ENCODE measurements at places on chromosomes 5 and 9. TPM values are rescaled to one million over a fixed set of nuclear protein-coding genes. Genes with fewer than 3 reads are reported as not detected.

PCDHA1 gene
- not detected for total RNA-seq

PAPPA gene
- 4.4 TPM for total RNA-seq

PCDHGA8 gene
- 3.3 TPM for total RNA-seq

ERBIN gene
- total RNA-seq = 116 TPM

- DNase-seq = peak; percentile 65
Measured at GRCh38 chr5:68720884-68721610, 372.8 kb upstream of the SLC30A5 start.

DNA sequence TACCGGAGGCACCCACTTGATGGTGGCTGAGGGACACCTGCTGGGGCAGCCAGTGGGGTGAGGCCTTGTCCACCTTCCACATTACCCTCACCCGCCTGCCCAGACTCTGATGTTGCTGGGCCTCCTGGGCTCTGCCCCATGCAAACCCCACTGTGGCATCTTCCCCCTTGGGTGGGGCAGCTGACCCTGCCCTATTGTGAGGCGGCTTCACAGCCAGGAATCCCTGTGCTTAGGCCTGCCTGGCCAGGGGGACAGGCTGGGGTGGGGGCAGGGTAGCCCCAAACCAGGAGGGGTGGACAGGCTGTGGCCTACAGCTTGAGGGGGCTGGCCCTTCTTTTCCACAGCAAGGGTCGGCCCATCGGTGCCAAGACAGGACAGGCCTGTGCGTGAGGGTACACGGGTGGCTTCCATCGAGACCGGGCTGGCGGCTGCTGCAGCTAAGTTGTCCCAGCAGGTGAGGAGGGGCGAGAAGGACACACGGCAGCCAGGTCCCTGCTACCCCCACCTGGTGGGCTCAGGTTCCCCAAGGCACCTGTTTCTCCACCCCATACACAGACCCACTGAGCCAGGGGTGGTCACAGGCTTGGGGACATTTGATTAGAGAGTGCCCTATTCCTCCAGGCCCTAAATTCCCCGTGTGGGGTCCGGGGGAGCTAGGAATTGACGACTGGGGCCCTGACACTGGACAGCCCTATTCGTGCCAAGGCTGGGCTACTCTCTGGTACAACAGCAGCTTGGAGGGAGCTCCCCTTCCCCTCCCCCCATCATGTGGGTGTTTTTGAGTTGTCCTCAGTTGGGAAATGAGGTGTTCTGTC is 99.2 kb downstream of the PHF2 start:
- DNase-seq = no peak

GRCh38 chr9:7342229-7342628 is 457.3 kb downstream of the DMAC1 start:
- peak; percentile 18 for DNase-seq

DNA sequence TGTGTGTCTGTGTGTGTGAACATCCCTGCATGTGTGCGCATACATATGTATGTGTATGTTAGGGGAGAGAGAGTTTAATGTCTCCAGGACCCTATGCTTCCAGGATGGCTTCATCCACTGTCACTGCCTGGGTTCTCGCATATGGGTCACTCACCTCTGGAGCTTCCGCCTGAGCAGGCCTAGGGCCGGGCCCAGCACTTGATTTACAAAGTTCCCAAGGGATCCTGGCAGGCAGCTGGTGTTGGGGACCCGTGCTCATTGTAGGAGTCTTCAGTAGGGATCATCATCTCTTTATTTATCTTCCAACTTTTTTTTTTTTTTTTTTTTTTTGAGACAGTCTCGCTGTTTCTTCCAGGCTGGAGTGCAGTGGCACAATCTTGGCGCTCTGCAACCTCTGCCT is 13.0 kb downstream of the TBC1D13 start:
- no peak for DNase-seq

DNA sequence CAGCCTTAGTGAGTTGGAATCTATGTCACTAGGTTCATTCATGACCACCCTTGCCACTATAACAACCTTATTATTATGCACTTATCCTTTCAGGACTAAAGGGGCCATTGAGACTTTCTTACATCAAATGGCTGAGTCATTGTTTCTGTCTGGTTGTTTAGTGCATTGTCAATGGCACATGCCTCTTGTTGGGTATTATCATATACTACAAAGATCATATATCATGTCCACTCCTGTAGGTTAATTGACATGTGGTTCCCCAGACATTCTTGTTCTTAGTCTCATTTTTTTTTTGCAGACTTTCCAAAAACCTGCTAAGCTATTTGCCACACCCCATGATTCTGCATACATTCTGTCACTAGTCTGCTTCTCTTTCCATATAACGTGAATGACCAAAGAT is 66.7 kb upstream of the PRDM9 start:
- DNase-seq = no peak

DNA sequence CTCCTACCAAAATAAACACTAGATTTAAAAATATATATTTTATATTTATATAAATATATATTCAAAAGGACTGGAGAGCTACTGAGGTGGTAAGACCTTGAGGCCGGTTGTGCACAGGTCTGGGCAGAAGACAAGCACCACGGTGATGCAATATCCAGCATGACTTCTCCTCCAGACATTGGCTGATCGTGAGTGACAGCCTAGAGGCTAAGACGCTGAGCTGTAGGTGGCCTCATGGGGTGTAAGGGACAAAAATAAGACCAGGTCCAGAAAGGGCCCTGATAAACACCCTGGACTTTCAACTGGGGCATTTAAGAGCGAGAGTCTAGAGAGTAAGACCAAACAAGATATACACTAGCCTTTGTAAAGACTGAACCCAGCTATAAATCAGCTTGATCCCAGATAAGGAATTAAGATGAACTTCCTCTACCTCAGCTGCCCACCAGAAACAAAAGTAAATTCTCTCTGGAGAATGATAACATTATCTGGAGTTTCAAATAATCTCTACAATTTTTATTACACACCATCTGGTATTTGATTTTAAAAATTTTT is 14.2 kb upstream of the C5orf47 start:
- no peak for DNase-seq

DNA sequence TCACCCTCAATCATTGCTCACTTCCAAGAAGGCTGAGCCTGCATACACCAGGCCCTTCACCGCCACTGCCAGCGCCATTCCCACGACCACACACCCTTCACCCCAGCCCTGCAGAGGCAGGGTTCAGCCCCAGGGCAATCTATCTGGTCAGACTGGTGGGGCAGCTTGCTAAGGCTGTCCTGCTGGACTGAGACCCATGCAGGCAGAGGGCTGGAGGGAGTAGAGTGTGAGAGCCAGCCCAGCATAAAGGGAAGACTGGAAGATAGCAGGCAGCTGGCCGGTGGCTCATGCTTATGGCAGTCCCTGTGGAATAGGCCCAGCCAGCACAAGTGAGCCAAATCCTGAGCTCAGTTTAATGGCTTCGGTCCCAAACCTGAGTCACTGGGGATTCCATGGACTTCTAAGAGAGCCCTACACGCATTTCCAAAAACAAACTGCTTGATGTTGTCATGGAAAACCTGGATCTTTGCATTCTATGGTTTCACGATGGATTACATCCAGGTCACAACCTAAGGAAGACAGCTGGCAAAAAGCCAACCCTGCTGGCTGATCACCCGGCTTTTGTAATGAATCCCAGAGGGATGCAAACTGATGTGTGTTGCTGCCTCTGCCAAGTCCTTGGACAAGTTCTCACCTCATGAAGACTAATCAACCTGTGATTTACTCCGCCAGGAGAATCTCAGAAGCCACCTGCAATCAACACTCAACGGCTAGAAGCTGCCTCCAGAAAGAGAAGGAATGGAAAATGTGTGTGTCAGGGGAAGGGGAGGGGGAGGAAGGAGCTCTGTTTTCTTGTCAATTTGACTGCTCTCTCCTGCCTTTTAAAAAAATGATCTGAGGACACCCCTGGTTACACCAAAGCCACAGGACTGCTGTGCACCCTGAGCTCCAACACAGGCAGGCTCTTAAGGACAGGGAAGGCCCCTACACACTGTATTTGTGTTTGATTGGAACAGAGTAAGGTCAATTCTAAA is 143.6 kb downstream of the LHFPL2 start:
- DNase-seq = peak; percentile 98

GRCh38 chr5:144457160-144457559 is 286.5 kb downstream of the KCTD16 start:
- DNase-seq = no peak

- DNase-seq = no peak
Measured at GRCh38 chr5:176167800-176168199, 70.4 kb upstream of the SIMC1 start.

DNA sequence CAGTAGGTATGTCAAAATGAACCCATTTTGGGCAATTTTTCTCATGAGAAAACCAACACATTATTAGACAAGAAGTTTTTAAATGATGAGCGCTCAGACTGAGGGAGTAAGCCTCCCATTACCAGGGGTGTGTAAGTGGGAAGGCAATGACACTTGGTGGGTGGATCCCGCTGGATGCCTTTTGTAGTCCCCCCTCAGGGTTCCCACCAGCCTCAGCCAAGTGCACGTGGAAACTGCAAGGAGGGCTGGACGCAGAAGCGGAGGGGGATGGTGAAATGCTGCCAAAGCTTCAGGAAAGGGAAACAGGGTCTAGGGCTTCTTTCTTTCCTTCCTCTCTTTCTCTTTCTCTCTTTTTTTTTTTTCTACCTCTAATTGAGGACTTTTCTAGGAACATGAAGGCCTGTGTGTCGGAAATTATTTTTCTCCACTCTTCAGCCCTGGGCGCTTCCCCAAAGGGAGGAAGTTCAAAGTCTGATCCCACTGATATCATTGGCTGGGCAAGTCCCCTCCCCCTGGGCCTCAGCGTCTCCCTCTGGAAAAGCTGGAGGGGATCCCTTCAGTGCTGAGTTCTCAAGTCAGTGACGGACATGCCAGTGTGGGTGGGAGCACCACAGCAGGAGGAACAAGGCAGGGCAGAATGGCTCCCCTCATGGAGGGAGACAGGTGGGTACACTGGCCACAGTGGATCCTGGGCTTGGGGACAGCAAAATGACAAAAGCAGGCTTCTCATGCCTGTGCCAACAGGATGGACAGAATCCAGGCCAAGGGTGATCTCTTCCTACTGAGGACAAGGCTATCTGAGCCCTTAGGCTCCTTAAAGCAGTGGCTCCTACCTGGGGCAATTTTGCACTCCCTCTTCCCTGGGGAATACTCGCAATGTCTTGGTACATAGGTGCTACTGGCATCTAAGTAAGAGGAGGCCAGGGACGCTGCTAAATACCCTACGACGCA is 23.9 kb upstream of the SLC25A51 start:
- DNase-seq = no peak

- no peak for DNase-seq
Measured at GRCh38 chr9:78010445-78010844, 21.2 kb downstream of the GNAQ start.

DNA sequence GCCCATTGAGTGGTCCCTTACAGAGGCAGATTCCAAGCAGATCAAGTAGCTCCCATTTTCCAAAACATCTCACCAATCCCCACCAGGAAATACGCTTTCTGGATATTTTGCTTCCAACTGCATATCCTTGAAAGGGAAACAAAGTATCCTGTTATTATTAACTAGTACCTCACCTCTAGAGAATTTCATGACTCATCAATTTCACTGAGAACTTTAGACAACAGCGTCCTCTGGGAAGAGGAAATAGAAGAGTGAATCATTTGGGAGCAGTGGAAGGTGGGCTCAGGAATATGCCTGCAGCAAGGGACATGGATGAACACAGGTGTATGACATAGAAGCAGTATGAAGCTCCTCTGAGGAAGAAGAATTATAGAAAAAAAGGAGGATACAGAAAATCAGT is 186.7 kb downstream of the MARCHF11 start:
- no peak for DNase-seq

- no peak for DNase-seq
Measured at GRCh38 chr5:96036301-96036700, 74.7 kb upstream of the ELL2 start.
